Stimulated activated CD8-positive, alpha-beta memory T cell treated with anti-CD3 and anti-CD28 coated beads, Interleukin-15, amount 100 ng/mL, for 48 hours (primary cell): ENCODE measurements at places on chromosomes 3 and 15.

DNA sequence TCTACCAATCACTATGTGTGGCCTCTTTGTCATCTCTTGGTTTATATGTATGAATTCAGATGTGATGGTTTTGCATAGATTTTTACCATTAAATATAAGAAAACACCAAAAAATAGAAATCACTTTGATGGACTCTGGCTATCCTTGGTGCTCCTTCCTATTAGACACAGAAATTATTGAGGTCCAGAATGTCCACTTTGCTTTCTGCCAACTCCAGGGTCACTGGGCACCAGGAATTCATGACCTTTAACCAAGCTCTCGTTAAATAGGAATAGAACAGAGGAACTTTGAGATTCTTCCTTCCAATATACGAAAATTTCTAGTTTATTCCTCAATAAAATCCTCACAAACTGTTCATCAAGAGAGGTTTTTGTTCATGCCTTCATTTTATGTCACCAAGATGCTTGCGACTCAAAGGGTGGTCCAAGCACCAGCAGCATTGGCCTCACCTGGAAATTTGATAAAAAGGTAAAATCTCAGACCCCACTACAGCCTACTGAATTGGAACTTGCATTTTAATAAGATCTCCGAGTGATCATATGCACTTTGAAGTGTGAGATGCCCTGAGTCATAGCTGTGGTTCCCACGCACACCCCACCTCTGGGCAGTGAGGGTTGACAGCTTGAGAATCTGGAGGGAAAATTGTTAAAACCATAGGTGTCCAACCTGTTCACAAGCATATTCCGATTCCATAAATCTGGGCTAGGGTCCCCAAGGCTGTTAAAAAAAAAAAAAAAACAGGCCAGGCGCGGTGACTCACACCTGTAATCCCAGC is 286.6 kb downstream of the IL5RA start:
- no peak for DNase-seq

GRCh38 chr15:95044745-95045417 is 813.5 kb downstream of the MCTP2 start:
- no peak for DNase-seq

DNA sequence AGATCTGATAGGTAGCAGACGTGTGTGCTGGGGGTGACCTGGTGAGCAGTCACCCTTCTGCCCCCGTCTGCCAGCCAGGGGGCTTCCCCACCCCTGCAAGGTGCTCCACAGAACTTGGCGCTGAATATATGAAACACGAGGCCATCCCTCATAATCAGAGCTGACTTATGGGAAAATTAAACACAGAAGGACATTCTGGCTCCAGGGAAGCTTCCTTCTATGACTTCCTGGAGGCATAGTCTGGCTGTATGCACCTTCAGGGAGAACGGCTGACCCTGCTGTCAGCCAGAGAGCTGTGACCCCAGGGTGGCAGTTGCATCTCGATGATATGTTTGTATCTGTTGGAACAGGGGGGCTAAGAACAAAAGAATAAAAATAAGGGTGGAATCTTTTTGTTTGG is 26.6 kb upstream of the MRPS22 start:
- no peak for DNase-seq

- no peak for DNase-seq
Observed at GRCh38 chr3:175093748-175094147, 234.6 kb downstream of the NAALADL2 start.

- DNase-seq = no peak
Observed at GRCh38 chr3:39299279-39299678, 19.4 kb upstream of the CX3CR1 start.

GRCh38 chr15:36407647-36408046 is 171.8 kb upstream of the CDIN1 start:
- DNase-seq = no peak

DNA sequence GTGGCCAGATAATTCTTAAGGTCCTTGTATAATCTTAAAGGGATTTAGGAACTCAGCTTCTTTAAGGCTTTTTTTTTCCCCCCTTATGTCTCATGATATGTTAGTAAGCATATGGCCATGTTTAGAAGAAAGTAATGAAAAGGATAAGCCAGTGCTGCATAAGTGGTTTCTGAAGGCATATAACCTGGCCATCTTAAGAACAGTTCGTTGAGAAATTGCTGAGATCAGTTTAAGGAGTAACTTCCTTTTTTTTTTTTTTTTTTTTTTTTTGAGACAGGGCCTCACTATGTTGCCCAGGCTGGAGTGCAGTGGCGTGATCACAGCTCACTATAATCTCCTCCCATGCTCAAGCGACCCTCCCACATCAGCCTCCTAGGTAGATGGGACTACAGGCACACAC is 51.7 kb downstream of the UBE2E2 start:
- no peak for DNase-seq

DNA sequence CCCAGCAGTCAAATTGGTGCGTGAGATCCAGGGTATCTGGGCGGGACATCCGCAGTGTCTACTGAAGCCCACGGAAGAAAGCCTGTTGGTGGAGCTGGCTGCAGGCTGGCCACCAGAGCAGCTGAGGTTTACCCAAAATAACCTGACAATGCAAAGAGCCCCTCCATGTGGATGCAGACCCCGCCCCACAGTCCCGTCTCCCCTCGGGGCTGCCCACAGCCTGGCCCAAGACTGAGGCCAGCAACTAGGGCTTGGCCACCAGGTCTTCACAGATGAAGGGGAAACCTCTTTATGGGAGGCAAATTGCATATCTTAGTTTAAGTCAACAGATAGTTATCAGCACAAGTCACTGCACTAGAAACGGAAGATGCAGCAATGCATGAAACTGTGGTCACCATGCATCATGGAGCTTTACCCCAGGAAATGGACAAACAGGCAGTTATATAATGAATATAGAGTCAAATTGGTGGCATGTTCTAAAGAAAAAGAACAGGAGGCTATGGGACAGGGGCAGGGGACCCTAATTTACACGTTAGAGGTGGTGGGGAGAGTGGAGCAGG is 86.3 kb downstream of the ARNT2 start:
- DNase-seq = no peak

- no peak for DNase-seq
Observed at GRCh38 chr15:84881520-84881830, 3.0 kb upstream of the SLC28A1 start.

GRCh38 chr15:62417439-62417838 is 252.4 kb upstream of the C2CD4B start:
- DNase-seq = no peak

- DNase-seq = no peak
Observed at GRCh38 chr3:56413911-56414310, 54.4 kb downstream of the ERC2 start.

DNA sequence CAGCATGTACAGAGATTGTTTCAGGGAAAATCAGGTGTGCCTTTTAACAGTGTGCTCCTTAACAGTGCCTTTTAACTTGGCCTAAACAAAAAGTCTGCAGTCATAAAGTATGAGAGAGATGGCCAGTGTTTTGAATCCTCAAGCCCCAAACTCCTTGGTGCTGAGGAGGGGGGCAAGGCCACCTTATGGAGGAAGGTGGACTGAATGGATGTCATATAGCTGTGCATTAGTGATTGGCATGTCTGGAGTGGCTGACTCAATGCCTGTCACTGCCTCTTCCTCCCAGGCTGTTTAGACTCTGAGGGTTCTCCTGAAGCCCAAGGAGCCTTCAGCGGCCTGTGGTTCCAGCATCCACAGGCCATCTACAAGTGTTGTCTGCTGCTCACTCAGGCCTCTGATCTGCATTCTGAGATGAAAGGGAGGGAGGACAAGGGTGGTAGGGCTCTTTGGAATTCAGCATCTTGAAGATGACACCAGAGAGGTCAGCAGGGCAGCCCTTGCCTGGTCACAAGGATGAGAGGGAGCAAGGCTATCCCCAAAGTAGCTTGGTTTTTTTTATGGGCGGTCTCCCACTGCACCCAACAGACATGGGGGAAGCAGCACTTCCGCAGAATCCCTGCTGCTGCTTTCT is 1.5 kb downstream of the FOXL2NB start:
- DNase-seq = no peak

GRCh38 chr3:103787164-103787871 is 1352.5 kb downstream of the ZPLD1 start:
- no peak for DNase-seq

DNA sequence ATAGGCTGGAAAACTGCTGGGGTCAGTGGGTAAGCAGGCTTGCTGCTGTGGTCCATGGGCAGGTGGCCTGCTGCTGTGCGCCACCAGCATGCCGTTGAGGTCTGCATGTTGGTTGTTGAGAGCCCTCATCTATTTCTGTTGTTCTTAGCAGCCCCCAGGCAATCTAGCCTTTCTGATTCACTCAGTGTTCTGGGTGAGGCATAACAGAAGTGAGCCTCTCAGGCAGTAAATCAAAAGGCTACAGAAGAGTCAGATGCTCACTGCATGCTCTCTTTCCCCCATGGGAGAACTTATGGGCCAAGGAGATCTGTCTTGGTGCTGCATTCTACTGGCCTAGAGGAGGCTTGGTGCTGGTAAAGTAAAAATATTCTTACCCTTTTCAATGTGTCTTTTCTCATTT is 67.8 kb upstream of the ATP10A start:
- no peak for DNase-seq

DNA sequence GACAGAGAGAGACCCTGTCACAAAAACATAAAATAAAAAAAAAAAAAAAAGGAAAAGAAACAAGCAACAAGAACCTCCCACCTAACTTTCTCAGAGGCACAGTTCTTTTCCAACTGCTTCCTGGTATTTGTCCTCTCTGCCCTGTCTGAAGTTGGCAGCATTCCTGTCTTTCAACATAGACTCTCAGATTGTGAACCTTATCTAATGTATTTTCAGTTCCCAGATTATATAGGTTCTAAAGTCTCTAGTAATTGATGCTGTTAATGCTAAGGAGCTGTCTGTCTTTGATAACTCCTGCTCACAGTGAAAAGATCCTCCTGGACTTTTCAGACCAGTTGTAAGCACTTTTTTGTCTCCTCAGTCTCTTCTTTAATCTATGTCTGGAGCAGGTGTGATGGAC is 199.5 kb upstream of the P2RY1 start:
- no peak for DNase-seq

- no peak for DNase-seq
Observed at GRCh38 chr3:147404800-147405230, 1.5 kb downstream of the ZIC4 start.

DNA sequence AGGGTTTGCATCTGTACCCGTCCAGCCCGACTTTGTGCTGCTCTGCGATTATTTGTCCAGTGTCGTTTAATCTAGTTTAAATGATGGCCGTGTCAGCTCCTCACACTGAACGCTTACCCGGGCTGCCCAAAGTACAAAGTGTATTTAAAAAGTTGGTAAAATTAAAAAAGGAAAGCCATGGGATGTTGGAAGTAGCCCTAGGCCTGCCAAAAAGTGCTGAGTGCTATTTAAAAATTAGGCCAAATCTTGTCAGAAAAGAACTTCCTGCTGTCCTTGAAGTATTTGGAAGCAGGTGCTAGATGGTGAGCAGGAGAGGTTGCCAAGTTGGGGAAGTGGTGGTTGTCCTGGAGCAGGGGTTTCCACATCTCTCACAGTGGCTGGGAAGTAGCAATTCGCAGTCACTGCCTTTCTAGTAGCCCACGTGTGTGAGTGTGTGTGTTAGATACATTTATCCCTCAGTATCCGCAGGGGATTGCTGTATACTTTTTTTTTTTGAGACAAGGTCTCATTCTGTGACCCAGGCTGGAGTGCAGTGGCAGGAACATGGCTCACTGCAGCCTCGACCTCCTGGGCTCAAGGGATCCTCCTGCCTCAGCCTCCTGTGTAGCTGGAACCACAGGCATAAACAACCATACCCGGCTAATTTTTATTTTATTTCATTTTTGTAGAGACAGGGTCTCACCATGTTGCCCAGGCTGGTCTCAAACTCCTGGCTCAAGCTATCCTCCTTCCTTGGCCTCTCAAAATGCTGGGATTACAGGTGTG is 664 bp downstream of the PPCDC start:
- DNase-seq = no peak

DNA sequence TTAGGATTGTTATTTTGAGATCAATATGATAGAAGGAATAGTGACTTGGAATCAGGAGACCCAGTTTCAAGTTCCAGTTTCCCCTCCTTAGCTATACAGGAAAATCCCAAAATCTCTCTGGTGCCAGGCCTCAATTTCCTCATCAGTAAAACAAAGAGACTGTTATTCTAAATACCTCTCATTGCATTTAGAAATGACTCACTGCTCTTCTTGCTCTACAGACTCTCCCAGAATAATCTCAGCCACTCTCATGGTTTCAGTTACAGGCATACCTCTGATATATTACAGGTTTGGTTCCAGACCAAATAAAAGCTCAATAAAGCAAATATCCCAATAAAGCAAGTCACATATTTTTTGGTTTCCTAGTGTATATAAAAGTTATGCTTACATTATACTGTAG is 28.3 kb downstream of the IMPG2 start:
- no peak for DNase-seq

GRCh38 chr3:186259612-186260383 is 102.2 kb downstream of the DGKG start:
- peak; percentile 67 for DNase-seq

DNA sequence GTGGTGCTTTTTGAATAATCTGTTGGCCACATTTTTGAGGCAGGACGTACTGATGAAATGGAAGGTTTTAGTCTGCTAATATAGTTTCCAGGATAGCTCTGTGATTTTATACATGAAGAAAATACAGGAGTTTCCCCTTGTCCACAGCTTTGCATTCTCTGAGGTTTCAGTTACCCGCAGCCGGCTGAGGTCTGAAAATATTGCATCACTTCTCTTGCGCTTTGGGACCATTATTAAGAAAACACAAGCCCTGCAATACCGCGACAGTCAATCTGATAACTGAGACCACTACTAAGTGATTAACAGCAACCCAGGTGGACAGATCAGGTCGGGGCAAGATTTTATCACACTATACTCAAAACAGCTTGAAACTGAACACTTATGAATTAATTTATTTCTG is 33.0 kb downstream of the BLM start:
- peak; percentile 32 for DNase-seq

DNA sequence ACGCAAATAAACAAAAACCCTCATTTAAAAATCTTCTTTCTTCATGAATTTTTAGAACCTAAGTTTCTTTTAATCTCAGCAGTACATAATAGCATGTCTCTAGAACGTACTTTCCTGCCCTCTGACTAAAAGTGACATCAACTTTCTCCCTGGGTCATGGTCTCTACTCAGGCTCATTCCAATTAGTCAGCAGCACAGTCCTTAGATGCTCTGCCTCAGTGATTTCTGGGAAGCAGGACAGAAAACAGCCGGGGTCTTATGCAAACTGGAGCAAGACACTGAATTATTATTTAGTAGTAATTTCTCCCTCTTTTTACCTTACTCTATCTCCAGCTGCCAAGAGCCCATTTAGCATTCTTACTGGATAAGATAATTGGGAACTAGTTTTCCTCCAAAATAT is 365.2 kb downstream of the TUSC7 start:
- no peak for DNase-seq

DNA sequence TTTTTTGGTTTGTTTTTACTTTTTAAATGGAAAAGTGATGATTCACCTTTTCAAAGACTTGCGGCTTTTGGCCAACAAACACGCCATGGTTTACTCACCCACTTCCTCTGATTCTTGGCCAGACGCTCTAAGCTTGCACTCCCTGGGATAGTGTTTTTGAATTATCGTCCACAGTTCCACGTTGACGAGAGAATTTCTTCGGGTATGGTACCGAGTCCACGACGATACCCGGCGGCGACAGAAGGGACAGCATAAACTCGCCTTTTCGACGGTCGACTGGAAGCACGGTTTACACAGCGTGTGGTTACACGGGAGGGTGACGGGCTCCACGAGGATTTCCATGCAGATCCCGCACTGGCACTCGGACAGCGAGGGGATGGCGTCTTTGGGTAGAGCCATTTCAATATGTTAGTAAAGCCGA is 783 bp downstream of the RNF168 start:
- DNase-seq = peak; percentile 49
